ENCODE measurements at places on chromosomes 6 and 20.

GRCh38 chr6:81130969-81131368, 621.5 kb downstream of the TENT5A start:
- no peak for DNase-seq

GRCh38 chr6:131290955-131291354, 155.7 kb downstream of the AKAP7 start:
- DNase-seq: no peak

DNA sequence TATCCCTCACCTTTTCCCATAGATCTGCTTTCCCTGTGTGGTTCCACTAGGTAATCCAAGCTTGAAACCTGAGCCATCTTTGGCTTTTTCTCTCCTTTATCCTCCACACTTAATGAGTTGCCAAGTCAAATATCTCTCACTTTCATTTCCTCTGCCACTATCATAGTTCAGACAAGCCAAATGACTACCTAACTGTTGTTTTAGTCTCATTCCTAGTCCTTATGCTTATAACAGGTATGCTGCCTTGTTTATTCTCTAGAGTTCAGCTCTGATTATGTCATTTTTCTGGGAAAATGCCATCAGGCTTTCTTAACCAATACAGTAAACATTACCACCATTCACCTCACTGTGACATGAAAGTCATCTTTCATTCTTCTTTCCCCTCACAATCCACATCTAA, 6.5 kb downstream of the EFHC1 start:
- no peak for DNase-seq

DNA sequence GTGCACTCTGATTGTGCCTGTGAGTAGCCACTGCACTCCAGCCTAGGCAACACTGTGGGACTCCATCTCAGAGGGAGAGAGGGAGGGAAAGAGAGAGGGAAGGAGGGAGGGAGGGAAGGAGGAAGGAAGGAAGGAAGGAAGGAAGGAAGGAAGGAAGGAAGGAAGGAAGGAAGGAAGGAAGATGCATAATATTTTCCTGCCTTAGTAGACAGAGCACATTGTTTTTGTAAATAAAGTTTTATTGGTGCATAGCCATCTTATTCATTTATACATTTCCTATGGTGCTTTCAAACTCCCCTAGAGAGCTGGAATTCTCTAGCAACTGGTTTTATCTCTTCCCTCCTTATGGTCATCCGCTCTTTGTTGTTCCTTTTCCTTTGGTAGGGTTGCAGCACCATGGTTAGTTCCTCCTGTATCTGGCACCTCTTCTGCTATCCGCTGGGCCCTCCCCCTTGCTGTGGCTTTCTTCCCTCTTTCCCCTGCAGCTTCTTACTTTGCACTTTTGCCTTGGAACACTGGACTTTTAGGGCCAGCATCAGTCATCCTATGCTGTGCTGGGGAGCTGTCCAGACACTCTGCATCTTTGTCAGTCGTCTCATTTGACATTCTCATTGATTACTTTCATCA, 20.2 kb downstream of the GPR6 start:
- DNase-seq: no peak

DNA sequence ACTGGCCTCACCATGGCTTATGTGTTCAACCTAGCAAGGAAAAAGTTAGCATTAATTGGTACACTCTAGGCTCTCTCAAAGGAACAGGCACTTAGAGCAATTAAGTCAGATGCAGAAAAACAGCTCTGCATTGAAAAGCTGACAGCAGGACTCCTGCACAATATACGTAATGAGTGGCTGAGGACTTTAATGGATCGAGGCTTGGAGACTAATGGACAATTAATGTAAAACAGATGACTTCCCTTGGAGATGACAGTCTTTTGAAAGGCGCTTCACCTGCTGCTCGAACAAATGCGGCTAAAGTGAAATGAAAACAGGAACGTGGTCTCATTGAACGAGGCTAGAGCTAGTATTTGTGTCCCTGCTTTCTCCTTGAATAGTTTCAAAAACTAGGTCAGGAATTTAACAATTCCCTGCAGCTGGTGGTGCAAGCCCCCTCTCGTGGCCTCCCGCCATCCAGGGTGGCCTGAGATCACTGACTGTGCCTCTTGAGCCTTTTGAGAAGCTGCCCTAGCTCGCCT, 137.1 kb downstream of the ELOVL4 start:
- no peak for DNase-seq

DNA sequence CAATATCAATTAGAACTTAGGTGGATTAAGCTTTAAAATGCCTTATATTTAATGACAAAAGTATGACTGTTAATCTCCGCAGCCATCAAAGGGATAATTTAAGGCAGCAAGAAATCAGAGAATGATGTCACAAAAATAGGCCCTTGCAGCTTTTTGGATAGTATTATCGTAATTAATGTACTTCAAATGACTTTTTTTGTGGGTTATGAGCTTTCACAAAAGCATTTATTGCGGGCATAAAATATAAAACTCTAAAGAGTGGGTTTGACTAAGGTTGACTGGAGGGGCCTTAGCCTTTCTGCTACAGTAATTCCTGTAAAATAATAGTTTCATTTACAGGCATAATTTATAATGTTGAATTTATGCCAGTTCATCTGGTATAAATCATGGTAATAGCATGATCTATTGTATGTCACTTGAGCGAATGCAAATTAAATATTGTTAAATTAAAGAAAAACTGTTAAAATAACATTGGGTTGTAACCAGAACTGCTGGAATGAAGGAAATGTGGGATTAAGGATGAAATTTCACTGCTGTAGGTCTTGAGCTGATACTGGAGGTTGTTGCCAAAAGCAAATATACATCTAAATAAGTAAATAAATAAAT, 78.5 kb upstream of the ZFP64 start:
- no peak for DNase-seq

DNA sequence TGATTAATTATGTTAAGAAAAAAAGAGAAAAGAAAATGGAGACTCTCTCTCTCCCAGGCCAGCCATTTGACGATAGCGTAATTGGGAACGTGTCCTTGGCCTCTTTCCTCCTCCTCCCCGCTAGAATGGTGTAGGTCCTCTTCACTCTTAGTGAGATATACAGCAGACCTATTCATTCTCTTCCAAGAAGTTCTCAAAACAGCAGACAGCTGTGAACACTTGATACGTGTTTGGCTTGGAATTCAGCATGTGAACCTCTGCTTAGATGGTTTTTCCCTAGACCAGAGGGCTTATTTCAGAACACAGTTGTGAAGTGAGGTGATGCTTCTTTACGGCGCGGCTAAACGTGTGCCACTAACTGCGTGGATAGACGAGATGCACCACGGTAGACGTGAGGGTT, 32.6 kb upstream of the TULP4 start:
- no peak for DNase-seq

GRCh38 chr6:54112151-54112650, 958 bp downstream of the MLIP start:
- DNase-seq: no peak

- no peak for DNase-seq
These were observed 71.0 kb upstream of the SLC22A16 start for GRCh38 chr6:110547266-110547964.

GRCh38 chr20:58797371-58798338, 53.0 kb downstream of the GNAS-AS1 start:
- no peak for DNase-seq

GRCh38 chr6:37354526-37355384, 972 bp downstream of the RNF8 start:
- no peak for DNase-seq

- DNase-seq: no peak
These were observed 107.1 kb downstream of the QRSL1 start for GRCh38 chr6:106736502-106736901.

Data from stimulated activated CD8-positive, alpha-beta memory T cell treated with anti-CD3 and anti-CD28 coated beads, Interleukin-2, amount 100 ng/mL, for 1 hour (primary cell).